ENCODE measurements at places on chromosomes 2 and 18.

DNA sequence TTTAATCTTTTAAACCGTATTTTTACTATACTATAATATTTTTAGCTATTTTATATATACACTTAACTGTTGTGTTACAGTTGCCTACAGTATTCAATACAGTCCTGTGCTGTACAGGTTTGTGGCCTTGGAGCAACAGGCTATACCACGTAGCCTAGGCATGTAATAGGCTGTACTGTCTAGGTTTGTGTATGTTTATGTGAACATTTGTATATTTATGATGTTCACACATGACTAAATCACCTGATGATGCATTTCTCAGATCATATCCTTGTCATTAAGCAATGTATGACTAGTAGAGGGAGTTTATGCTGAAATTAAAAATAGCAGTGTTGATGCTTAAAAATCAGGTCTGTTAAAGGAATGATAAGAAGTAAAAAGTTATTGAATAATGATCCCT is 92.3 kb upstream of the RANBP2 start:
- no peak for DNase-seq

DNA sequence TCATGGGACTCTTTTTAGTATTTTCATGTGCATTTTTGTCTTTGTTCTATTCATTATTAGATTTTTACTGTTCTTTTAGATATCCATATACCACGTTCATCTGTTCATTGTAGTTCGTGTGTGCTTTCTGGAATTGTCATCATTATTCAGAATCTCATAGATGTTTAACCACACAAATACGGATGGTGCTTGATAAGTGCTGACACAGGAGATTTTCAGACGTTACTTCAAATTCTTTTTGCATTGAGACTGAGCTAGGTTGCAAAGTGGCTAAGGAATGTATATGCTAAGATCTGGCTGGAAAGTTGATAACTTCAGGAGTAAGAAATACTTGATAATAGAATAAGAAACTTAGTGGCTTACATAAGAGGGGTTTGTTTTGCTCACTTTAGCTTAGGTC is 153.6 kb downstream of the CTNNA2 start:
- DNase-seq: no peak

GRCh38 chr2:171789956-171790355 is 102.7 kb downstream of the DYNC1I2 start:
- DNase-seq: no peak

- DNase-seq: no peak
Measured at GRCh38 chr2:63122921-63123320, 72.3 kb downstream of the OTX1 start.

DNA sequence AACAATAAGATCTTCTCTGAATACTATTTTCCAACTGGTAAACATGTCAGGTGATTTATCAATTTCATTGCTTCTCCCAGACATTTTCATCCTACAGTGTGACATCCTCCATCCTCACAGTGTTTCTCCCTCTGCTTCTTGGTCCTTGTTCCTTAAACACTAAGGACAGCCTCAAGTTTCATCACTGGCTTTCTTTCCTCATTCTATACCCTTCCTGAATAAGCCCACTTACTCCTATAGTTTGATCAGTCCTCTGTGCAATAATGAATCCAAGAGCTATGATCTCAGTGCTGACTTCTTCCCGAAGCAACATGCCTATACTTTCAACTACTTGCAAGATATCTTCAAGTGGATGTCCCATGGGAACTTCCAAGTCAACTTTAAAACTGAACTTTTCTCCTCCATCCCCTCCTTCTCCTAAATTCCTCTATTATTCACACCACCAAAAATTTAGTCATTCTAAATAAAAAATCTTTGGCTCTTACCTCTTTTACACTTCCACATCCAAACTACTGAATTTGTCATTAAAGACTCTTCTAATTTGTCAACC is 87.6 kb downstream of the FAM228A start:
- DNase-seq: no peak

GRCh38 chr2:69578198-69578540 is 65.4 kb downstream of the AAK1 start:
- DNase-seq: no peak

DNA sequence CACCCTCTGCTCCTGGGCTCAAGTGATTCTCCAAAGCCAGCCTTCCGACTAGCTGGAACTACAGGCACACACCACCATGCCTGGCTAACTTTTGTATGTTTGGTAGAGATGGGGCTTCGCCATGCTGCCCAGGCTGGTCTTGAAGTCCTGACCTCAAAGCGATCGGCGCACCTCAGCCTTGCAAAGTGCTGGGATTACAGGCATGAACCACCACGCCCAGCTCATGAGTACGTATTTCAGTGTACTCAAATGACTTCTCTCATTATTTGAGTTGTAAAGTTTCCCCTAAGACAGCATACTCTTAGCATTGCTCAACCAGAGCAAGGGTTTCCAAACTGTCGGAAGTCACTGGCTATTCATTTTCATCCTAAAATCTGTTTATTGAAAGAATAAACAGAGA is 40.3 kb downstream of the IMPA2 start:
- DNase-seq: no peak

- no peak for DNase-seq
Measured at GRCh38 chr2:95053543-95053942, 28.0 kb downstream of the MAL start.

GRCh38 chr2:221911890-221912289 is 339.8 kb upstream of the EPHA4 start:
- no peak for DNase-seq

- DNase-seq: no peak
Measured at GRCh38 chr2:6934758-6935651, 17.8 kb downstream of the RNF144A start.

GRCh38 chr18:28422577-28422976 is 245.6 kb upstream of the CDH2 start:
- DNase-seq: no peak

DNA sequence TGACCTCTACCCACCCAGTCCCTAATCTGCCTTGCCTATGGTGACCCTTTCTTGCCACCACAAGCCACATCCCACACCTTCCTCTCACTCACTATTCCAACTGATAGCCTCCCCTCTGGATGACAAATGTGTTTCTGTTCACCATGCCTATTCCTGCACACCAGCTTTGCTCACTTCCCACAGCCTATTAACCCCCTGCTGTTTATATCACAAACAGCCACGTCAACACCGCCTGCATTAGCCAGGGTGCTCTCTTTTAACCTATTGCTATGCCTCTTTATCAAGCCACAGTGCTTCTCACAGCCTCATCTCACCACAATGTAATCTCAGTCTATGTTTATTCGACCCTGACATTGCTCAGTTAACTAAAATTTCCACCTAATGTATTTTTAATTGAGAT is 271.8 kb downstream of the SUCLG1 start:
- DNase-seq: no peak

DNA sequence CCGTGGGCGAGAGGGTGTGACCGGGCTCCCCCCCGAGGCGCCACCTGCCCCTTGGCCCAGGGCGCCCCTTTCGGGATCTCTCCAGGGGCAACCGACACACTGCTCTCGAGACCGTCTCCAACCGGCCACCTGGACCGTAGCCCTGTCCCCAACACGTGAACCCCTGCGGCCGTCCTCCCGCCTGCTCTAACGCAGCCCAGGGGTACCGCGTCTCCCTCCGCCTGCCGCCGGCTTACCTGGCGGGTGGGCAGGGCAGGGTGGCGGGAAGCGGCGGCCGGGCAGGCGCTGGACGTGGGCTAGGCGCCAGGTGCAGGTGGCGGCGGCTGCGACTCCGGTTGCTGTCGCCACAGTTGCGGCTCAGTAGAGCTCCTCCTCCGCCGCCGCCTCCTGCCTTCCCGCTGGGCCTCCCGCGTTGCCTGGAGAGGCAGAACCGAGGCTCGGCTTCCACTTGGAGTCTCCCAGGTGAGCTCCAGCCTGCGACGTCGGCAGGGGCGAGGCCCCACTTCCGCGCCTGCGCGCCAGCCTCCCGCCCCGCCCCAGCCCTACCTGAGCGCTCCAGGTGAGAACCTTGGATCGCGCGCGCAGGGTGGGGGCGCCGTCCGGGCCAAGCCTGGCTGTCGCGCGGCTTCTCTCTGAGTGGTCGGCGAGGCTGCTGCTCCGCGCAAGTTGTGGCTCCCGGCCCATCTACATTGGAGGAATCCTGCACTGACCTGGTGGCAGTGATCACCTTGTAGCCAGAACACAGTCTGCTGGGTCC is at the start of gene GALNT3:
Gene GALNT3 (minus strand): TSS at position 469 of the 757 bp plus-strand sequence. CDS start 23,547 bp downstream, outside the sequence.
- no peak for DNase-seq

- DNase-seq: no peak
Measured at GRCh38 chr2:46015671-46016070, 281.5 kb upstream of the EPAS1 start.

DNA sequence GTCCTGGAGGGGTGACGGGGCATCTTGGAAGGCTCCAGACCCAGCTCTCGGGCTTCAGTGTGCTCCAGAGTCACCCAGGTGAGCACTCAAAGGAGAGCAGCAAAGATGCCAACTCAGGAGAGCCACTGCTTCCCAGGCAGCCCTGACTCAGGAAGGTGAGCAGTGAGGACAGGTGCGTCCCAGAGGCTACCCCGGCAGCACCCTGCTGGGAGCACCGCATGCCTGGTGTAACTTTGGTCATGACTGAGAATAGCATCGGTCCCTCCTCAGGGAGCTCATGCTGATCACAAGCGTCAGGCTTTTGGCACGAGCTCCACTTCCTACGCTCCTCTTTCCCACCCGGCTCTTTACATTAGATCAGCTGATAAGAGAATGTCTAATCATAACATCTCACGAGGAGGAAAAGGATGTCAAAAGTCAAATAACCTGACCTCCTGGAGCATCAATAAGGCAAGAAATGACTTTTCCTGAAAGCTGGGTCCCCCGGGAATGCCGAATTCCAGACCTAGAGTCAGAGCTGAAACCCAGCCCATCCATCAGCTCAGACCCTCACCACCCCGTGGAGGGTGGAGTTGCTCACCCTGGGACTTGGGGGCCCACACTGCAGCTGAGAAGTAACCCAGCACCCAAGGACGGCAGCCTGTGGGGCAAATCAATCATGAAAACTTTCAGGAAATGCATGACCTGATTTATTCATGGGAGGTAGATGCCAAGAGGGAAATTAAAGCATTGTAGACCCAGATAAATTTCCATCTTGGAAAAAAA is 248.8 kb downstream of the ACKR3 start:
- DNase-seq: no peak

All from HFFc6 (cell line).